ENCODE measurements at places on chromosomes 5 and 9.

DNA sequence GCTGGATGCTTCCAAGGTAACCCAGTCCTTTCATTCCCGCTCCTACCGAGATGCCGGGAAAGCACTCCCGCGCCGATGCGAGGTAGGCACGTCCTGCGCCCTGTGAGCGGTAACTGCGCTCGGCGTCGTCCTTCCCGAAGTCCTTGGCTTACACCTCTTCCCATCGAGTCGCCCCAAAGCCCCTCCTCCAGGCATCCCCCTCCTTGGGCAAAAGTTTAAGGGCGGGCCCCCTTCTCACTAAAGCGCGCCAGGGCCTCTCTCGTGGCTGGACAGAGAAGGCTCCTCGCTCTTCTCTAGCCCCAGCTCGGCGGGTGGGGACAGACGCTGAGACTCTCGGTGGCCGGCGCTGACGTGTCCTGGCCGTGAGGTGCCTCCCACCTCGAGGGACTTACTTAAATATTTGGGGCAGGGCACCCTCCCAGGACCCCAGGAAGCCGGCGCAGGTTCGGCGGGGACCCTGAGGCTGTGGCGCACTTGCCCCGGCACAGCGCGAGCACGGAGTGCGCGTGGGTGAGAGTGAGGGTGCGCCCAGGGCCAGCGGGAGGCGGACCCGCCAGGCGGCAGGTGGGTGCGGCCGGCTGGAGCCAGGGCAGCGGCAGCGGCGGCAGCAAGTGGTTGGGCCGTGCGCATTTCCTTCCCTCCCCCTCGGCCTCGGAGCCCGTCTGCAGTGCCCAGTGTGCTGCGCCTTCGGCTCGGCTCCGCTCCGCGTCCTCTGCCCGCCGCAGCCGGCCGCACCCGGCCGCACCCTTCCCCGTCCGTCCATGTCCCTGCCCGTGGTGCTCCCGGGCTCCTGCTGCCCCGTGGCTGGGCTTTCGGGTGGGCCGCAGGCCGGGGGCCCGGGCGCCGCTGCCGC, at the start of gene ENTREP1:
Gene ENTREP1, plus strand, starts transcription at position 667 of the 853 bp plus-strand sequence. Its CDS starts 95 bp downstream, at position 762.
- no peak for DNase-seq

GRCh38 chr5:141968914-141969608, at the start of gene RNF14:
Gene RNF14, plus strand, starts transcription at chr5:141969105. Its CDS starts 4,484 bp downstream, at chr5:141973589.
- peak; percentile 77 for DNase-seq

DNA sequence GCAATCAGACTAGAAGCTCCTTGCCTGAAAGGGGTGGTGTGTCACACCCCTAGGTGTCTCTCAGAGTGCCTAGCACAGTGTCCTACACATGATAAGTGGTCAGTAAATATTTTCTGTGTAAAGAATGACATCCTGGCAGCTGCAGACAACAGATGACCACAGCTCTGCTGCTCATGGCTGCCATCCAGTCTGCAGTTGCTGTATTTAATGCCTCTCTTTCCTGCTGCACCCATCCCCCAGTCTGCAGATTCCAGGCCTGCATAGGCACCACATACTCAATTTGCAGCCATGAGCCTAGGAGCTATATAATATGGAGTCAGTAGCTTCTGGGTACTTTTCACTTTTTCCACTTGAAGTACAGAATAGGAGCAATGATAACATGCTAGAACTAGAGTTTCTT, 94.9 kb upstream of the NR4A3 start:
- no peak for DNase-seq

DNA sequence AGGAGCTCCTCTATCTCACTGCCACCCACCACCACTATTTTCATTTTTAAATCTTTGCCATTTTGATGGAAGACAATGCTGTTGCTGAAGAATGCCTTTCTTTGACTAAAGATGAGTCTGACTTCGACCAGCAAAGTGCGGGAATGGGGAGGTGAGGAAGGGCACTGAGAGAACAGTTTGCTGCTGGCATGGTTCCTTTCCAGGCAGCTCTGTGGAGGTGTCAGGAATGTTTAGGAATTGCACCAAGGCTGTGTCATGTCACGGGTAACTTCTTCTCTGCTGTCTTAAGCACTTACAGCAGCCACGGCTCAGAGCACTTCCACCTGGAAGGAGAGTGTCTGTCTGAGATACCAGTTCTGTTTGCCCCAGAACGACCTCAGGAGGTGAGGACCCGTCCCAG, 41.4 kb upstream of the SHB start:
- DNase-seq: no peak

- no peak for DNase-seq
These were observed 60.1 kb downstream of the LMX1B start for GRCh38 chr9:126673689-126674364.

- no peak for DNase-seq
These were observed 19.6 kb downstream of the CYFIP2 start for GRCh38 chr5:157285310-157286035.
